Karpas-422 (cell line): ENCODE measurements at places on chromosomes 13 and 19. TPM values are rescaled to one million over a fixed set of nuclear protein-coding genes. Genes with fewer than 3 reads are reported as not detected.

DNA sequence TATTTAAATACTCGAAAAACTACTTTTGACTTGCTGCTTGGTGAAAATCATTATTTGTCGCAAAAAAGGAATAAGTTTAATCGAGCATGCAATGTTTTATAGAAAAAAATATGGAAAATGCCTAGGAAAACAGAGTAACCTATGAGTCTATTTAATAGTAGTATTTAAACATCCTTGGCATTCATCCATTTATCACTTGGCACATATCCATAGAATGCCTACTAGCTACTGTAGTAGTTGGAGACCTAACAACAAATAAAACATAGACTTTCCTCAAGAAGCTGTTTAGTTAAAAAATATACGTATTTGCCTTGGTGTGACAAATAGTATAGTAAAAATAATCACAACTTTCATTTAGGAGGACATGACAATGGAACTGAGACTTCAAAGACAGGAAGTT lies 302.1 kb downstream of the DIAPH3 start:
- no peak for DNase-seq

DNA sequence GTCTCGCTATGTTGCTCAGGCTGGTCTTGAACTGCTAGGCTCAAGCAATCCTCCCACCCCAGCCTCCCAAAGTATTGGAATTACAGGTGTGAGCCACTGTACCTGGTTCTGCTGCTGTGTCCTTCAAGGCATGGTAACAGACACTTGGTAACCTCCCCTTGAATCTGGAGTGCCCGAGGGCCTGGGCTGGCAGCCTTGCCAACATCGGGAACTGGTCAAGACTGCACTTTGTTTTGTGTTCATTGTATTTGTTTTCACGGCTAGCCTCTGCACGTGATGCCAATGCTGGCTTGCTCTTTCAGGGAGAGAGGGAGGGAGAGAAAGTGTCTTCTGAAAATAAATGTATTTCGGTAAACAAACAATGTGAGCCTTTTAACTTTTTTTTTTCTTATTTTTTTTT lies 12.0 kb downstream of the CERS4 start:
- no peak for DNase-seq

DNA sequence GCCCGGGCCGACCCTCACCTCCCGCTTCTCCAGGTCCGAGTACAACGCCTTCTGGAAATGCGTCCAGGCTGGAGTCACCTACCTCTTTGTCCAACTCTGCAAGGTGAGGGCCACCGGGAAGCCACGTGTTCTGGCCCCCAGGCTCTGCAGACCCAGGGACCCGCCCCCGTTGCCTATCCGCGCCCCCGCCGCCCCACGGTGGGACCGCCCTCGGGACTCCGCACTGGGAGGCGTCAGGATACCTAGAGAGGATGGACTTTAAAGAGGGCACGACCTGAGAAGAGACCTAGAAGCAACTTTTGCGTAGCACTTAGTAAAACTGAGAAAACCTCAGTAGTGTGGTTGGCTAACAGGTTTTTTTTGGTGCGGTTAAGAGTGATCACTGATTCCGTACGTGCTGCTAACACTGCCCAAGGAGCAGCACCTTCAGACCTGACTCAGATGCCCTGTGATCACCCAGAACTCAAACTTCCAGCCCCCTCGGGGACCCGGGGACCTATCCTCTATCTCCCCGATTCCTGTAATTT lies 492 bp downstream of the TMEM147 start:
- DNase-seq = peak; percentile 83

GRCh38 chr13:75787249-75787928 lies 151.3 kb downstream of the LMO7 start:
- no peak for DNase-seq

GRCh38 chr13:98746968-98747367 lies 5.5 kb downstream of the SLC15A1 start:
- no peak for DNase-seq

DNA sequence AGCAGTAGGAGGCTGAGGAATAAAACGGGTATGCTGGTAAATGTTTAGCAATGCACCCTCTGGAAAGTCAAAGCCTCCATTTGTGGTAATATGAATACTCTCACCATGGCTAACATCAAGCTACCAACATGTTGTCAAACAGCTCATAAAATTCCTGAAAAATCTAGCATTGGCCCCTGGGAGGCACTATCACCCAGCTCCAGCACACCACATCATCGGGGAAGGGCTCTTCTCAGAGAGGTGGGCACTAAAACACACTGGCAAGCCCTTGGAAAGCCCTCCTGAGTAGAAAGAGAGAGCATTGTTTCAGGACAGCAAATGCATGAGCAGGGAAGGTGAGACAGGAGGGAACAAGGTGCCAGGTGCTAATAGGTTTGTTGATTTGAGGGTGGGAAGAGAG lies 53.9 kb upstream of the FLT1 start:
- no peak for DNase-seq

Gene EDNRB
- not detected in 2 replicates for total RNA-seq

Gene ZNF284
- total RNA-seq = not detected in 2 replicates
